ENCODE measurements at places on chromosomes 7 and 10.

DNA sequence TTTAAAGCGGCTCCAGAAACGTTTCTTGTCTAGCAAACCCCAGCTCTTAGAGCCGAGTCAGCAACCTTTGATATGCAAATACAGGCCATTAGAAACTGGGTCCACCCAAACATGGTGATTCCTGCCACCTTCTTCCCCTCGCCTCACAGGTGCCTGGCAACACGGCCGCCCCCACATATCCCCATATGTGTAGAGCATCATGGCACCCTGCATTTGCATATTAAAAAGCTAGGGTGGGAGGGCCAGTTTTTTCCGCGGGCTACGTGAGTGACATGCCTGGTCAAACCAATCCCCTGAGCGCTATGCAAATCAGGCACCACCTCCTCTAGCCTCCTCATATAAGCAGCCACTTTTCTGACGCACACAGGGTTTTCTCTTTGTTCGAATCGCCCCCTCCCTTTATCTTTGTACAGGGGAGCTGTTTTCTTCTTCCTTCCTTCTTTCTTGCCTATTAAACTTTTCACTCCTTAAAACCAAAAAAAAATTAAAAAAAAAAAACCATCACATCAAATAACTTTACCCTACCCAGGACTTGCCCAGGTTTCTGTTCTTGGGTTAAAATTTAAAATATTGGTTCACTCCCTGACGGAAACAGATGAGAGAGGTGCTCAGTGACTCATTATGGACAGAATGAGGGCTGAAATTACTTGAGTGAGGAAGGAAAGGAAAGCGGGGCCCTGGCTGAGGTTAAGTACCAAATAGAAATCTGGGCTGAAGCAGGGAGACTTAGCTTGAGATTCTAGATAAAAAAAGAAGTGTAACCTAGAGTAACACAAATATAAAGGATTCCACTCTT is 59.8 kb downstream of the COA1 start:
- peak; percentile 69 for DNase-seq

- no peak for DNase-seq
These were observed 223.2 kb downstream of the FANK1 start for GRCh38 chr10:126119599-126119998.

DNA sequence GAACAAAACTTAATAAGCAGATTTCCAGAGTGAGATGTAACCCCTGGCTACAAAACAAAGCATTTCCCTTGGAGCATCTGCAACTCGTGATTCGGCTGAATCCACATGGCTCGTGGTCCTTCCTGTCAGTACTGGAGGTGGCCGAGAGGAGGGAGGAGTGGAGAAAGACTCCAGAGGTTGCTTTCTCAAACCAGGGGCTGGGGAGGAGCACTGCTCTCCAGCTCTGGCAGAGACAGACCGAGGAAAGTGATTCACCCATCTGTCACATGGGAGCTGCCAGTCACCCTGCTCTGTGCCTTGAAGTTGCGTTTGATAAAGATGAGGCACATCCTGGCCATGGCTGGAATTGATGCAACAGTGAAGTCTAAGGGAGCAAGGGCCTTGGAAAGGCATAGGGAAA is 72.7 kb downstream of the COL13A1 start:
- no peak for DNase-seq

GRCh38 chr7:102193806-102194205 is 92.9 kb upstream of the SH2B2 start:
- no peak for DNase-seq

DNA sequence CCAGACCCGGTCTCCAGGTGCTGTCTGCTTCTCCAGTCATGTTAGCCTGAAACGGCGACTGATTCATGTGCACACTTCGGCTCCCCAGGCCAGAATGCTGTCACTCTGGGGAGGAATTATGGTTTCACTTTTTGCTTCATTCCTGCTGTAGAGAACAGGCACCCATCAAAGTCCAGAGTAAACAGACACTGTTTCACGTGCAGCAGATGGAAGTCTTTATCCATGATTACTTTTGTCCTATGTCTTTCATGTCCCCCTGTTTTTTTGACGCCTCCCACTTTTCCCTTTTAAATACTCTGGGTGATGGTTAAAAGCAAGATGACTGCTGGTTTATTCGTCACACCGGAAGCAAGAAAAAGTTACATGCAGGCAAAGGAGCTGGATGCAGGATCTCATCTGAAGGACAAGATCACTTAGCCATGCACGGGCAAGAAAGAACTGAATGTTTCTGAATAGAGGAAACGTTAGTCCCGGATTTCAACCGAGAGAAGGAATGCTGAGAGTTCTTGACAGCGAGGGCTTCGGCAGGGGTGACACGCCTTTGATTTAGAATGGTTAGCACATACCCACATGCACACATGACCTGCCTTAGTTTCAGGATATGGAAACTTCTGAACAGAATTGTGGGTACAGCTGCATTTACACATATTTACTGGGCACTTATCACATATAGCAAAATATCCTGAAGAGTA is 250.0 kb upstream of the KLF6 start:
- no peak for DNase-seq

DNA sequence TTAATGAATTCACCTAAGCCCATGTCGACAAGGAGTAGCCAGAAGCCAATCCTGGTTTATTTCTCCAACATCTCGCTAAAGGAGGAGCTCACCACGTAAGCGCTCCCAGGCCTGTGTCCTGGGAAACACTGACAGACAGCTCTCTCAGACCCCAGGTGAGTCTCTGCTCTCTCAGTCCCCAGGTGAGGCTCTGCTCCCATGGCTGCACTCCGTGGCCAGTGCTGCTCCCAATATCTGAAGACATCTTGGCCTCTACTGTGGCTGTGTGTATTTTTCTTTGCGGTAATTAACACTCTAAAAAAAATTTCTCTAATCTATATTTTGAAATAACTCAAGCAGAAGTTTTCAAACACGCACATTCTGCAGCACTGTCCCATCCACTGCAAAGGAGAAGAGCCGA is 564.5 kb downstream of the PTPRN2 start:
- DNase-seq, result no peak

GRCh38 chr7:255038-255435 is 34.9 kb upstream of the FOXL3 start:
- DNase-seq, result no peak

DNA sequence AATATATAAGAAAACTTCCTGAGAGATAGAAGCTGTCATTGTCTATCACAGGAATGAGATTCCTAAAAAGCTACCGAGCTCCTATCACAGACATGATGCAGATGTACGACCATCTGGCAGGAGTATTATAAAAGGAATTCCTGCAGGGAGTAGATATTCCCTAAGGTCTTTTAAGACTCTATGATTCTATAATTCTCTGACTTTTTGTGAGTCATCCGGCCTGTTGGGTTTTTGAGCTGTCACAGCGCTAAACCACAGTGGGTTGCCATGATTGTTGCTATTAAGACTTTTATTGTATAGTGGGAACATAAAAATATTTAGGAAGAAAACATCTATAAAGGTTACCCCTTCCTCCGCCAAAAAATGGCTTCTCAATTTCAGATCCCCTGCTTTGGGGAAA is 223.4 kb downstream of the BMPER start:
- no peak for DNase-seq

GRCh38 chr10:24965051-24965450 is 12.6 kb upstream of the PRTFDC1 start:
- no peak for DNase-seq

- no peak for DNase-seq
These were observed 24.5 kb downstream of the RAPGEF5 start for GRCh38 chr7:22332461-22332870.

GRCh38 chr7:27031289-27032172 is 64.3 kb downstream of the HOXA1 start:
- no peak for DNase-seq

GRCh38 chr7:119783799-119784198 is 489.2 kb upstream of the KCND2 start:
- no peak for DNase-seq

DNA sequence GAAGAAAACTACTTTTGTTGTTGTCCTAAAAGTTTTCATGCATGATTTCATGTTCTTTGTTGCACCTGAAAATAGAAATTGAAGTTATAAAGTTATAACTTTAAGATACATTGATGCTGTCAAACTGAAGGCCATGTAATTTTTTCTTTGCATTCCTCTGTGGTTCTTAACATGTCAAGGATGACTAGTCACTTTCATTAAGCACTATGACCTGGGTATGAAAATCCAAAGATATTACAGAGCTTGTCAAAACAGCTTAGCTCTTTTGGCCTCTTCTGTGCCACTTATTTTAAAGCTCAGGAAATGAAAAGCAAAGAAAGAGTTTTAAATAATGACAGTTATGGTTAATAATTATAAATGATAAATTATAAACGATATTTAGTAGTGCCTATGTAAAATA is 241.6 kb upstream of the CACNA2D1 start:
- DNase-seq, result no peak

GRCh38 chr7:17660116-17660515 is 280.2 kb downstream of the SNX13 start:
- DNase-seq, result no peak

DNA sequence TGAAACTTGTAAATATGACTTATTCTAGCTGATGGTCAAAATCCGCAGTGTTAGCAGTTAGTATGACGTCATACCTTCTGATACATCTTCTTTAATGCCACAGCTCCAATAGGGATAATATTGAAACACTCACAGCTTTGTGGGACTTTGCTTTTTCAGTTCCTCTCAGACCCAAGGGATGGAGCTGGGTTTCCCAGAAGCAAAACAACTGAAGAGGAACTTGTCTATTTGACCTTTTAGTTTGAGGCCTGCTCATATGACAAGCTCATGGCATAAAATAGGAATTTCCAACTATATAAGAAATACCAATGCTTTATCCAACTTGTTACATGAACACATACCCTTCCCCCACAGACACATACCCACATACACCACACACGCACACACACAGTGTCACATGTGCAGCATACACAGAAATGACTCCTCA is 31.6 kb upstream of the C10orf67 start:
- no peak for DNase-seq

- no peak for DNase-seq
These were observed 102.6 kb upstream of the LYZL1 start for GRCh38 chr10:29186221-29186620.

- no peak for DNase-seq
These were observed 403.5 kb downstream of the SUGCT start for GRCh38 chr7:40538281-40538680.

DNA sequence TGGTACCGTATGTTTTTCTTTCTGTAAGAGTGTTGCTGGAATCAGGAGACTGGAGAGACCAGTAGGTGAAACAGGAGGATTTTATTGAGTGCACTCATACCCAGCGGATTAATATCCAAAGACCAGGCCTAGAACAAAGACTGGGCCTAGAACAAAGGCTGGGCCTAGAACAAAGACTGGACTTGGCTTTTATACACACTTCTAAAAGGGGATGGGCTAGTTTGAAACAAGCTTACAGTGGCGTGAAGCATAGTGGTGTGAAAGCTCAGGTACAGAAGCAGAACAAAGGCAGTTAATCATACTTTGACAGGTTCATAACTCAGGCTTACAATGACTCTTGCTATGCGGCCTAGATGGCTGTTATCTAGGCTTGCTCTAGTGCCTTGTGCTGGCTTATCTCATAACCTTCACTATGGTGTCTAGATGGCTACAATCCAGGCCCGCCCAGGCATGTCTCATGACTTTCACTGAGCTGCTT is 67.7 kb downstream of the TRIM24 start:
- no peak for DNase-seq

GRCh38 chr10:125018576-125019143 is 76.7 kb downstream of the ZRANB1 start:
- DNase-seq, result no peak

- no peak for DNase-seq
These were observed 90.4 kb downstream of the MAD1L1 start for GRCh38 chr7:2142386-2142785.

- DNase-seq, result no peak
These were observed 100.1 kb upstream of the TMEM72 start for GRCh38 chr10:44811072-44811471.

DNA sequence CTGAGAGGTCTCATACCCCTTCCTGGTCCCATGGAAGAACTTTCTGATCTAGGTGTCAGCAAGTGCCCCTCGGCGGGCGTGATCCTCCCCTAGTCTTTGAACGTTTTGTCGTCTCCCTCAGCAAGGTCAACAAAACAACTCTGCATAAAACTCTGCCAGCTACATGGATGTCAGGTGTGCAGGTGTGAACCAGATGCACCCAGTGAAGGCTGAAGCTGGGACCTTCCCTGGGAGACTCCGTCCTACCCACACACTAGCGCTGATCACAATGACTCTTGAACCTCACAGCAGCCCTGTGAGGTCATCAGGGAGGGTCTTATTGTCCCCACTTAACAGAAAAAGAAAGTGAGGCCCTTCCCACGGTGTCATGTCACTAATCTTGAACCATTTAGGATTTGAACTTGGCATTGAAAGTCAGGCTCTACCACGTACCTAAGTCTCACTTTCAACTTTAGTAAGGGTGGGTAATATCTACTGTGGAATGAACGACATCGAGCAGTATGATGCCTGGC is 68.1 kb downstream of the VSTM4 start:
- no peak for DNase-seq

- DNase-seq, result no peak
These were observed 218.3 kb downstream of the AHR start for GRCh38 chr7:17516771-17517170.

DNA sequence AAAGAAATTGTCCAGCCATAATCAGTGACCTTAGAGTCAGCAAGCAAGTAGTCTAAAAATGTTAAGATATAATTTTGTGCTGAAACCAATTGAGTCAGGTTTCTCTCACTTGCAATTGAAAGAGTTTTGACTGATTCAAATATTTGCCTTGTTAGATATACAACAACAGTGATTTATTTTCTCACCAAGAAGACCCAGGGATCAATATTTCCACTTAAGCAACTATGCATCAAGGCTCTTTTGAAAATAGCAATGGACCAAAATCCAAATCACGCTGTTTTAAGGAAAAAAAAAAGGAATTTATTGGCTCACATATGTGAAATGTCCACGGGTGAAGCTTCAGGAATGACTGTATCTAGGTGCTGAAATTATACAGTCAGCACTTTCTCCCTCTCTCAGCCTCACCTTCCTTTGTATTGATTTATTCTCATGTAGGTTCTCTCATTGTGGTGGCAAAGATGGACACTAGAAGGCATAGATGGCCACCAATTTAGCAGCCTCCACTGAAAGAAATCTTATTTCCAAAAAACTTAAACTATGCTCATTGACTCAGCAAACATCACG is 9.7 kb upstream of the FKBP9 start:
- DNase-seq, result no peak

DNA sequence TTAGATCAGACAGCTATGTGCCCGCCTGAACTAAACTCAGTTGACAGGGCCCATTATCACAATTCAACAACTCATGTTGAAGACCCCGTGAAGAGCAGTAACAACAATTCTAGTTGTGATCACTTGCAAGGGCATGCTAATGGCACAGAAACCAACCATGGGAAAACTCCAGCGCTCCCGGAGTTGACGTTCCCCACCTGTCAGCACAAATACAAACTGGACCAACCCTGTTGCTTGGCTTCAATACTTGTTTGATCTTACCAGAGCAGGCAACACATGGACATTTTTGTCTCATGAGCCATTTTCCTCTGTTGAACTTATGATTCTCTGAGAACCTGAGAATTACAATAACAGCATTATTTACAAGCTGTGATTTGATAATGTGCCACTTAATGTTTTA is 119.0 kb upstream of the LANCL2 start:
- DNase-seq, result no peak

All from activated T-cell treated with anti-CD3 and anti-CD28 coated beads, Interleukin-2, amount 50 U/mL, for 4 hours (primary cell).